Myocyte (in vitro differentiated cells): ENCODE measurements at places on chromosomes 7 and 10.

- no peak for DNase-seq
Measured at GRCh38 chr10:73634421-73634820, 6.9 kb downstream of the MYOZ1 start.

DNA sequence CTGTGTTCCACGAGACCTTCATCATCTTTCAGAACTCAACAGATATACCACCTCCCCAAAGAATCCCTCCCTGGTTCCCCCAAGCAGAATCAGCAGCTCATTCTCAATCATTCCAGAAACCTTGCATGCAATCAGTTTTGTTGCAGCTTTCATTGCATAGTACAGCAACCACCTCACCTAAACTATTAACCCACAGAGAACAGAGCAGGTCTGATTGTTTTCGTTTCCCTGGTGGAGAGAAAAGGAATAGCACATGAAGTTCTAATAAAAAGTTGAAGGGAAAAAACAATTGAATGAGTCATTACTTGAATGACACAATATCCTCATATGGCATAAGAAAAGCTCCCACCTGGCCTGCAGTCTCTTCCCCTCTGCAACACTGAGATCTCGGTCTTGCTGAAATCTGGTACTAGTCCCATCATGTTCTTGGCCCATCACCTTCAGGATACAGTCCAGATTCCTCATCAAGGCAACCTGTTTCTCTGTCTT, 147.1 kb upstream of the GDF10 start:
- no peak for DNase-seq

GRCh38 chr7:143322760-143323633, 7.1 kb downstream of the CLCN1 start:
- no peak for DNase-seq

DNA sequence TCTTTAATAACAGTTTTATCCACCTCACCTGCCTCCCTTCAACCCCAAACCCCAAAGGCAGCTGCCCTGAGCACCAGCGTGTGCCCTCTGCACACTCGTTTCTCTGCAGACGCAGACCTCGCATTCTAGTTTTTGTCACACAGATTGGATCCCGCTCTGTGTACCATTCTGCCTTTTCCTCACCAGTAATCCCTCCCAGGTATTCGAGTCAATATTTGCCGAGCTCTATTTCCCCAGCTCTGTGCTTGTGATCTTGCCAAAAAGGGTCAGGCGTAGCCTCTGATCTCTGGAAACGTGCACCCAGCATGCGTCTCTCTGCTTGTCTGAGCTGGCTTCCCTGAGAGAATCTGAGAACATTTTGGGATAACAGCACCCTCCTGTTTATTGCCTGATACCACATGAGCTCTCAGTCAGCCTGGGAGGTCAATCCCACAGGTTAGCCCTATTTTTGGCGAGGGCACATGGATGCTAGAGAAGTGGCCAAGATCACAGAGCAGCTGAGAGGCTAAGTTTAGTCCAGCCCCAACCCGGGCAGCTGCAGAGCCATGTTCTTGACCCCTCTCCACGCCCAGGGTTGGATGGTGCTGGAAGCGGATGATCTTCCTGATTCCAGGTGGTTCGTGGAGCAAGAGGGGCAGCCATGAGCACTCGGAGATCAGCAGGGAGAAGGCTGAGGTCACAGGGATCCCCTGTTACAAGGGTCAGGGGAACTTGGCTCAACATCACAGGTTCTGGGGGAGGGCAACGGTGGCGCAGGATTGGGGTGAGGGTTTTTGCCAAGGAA, 29.1 kb downstream of the FOXL3 start:
- DNase-seq = peak; percentile 97

GRCh38 chr10:99975942-99976809, 33.6 kb downstream of the DNMBP start:
- peak; percentile 73 for DNase-seq

GRCh38 chr10:119005362-119006043, 24.0 kb upstream of the NANOS1 start:
- DNase-seq = no peak

- no peak for DNase-seq
Measured at GRCh38 chr10:36636285-36636839, 489.0 kb upstream of the ANKRD30A start.

DNA sequence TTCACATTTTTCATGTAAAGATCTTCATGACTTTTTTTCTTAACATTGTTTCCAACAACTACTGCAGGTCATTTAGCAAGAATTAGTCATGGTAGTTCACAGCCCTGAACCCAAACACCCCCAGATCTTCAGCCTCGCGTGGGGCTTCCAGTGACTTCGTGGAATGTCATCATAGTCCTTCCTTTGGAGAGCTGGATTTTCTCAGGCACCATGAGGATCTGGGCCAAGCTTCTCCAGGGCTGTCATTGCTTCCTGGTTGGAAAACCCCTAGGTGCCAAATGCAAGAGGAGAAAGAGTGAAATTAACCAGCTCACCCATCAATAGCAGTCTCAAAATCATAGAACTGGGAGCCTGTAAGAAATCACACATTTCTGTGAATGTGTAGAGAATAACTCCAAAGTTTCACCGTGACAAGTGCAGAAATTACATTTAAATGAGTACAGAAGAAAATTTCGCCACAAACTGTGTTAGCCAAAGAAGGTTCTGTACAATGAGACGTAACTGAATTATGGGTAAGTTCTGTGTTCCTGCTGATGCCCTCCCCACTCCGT, 175.4 kb downstream of the CELF2 start:
- DNase-seq = no peak

GRCh38 chr7:112238852-112239610, 32.5 kb downstream of the ZNF277 start:
- peak; percentile 17 for DNase-seq

- no peak for DNase-seq
Measured at GRCh38 chr10:1604246-1604645, 133.1 kb downstream of the ADARB2 start.

DNA sequence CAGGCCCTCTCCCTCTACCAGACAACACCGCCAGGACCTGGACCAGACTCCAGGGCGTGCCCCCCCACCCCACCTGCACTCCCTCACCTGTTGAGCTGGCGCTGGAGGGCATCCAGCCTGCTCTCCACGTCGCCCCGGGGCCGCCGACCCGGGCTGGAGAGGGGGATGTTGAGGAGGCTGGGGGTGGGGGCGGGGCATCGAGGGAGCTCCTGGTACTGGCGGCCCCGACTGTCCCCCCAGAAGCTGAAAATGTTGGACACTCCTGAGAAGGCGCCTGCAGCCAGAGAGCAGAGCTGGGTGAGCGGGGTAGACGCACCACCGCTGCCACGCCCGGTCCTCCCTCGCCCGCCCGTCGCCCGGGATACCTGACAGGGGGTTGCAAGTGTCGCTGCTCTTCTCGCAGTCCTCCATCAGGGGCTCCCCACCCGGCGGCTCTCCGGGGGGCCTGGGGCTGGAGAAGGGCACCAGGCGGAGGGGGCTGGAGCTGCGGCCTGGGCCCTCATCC, 30.8 kb downstream of the KCNH2 start:
- DNase-seq = no peak

- no peak for DNase-seq
Measured at GRCh38 chr10:12022580-12023257, 19.9 kb downstream of the UPF2 start.

GRCh38 chr10:16646181-16647059, 124.7 kb upstream of the C1QL3 start:
- peak; percentile 71 for DNase-seq

DNA sequence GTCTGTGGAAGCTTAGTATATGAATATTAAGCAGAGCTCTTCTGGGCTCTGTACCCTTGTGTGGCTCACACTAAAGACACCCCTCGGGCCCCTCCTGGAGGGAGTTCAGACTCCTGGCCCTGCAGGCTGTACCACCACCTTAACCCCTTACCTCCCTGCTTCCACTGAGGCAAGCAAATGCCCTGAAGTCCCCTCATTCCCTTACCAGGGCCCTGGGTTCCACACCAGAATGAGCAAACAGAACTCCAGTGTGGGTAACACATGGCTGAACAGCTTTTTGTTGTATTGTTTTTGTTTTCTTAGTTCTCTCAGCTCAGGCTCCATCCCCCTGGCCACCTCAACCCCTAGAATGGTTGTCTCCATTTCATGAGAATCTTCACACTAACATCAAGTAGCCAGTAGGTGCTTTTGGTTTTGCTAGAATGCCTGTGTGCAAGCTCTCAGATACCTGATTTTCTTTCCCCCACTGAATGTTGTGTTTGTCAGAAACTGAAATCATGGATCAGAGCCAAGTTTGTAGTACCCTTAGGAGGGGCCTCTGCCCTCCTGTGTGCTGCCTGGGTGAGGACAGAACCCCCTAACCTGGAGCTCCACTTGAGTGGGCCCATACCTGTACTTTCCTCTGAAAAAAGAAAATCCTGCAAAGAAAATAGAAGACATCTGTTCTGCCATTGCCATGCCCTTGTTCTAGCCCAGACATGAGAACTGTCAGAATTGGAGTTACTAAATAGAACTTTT, 2.8 kb upstream of the WAPL start:
- DNase-seq = no peak

- DNase-seq = peak; percentile 70
Measured at GRCh38 chr10:12448729-12449391, 99.5 kb downstream of the CAMK1D start.

GRCh38 chr10:5168897-5169420, 16.0 kb downstream of the AKR1C8 start:
- no peak for DNase-seq

DNA sequence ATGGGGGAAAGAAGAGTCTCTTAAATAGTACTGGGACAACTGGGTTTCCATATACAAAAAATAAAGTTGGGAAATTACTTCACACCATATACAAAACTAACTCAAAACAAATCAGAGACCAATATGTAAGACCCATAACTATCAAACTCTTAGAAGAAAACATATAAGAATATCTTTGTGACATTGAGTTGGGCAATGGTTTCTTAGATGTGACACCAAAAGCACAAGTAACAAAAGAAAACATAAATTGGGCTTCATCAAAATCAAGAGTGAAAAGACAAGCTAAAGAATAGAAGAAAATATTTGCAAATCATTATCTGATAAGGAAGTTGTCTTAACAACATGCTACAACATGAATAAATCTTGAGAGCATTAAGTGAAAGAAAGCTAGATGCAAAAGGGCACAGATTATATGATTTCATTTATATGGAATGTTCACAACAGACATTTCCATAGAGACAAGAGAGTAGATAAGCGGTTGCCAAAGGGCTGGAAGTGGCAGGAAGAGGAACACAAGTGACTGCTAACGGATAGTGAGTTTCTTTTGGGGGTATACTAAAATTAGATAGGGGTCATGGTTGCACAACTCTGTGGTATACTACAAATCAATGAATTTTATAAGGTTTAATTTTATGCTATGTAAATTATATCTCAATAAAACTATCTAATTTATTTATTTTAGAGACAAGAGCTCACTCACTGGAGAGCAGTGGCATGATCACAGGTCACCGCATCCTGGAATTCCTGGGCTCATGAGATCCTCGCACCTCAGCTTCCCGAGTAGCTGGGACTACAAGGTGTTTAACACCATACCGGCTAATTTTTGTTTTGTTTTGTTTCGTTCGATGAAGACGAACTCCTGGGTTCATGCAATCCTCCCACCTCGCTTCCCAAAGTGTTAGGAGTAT, 35.4 kb downstream of the JMJD1C start:
- DNase-seq = peak; percentile 26

DNA sequence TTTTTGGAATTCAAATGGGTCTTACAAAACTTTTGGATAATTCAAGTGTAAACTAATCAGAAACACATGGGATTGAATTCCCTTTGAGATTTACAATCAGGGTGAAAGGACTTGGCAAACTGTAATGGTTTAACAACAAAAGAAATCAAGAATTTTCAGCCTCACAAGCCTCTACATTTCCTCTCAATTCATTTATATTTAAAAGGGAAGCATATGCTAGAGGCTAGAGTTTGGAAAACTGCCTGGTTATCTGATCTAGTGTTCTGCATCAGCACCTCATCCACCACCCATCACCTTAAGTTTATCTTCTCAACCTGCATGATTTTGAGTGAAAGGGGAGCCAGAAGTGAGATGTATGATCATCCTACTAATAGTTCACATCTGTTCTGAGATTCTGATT, 120.7 kb downstream of the TES start:
- no peak for DNase-seq

- no peak for DNase-seq
Measured at GRCh38 chr7:37323966-37324365, 124.7 kb downstream of the ELMO1 start.

- DNase-seq = no peak
Measured at GRCh38 chr7:146878901-146879300, 762.3 kb downstream of the CNTNAP2 start.

DNA sequence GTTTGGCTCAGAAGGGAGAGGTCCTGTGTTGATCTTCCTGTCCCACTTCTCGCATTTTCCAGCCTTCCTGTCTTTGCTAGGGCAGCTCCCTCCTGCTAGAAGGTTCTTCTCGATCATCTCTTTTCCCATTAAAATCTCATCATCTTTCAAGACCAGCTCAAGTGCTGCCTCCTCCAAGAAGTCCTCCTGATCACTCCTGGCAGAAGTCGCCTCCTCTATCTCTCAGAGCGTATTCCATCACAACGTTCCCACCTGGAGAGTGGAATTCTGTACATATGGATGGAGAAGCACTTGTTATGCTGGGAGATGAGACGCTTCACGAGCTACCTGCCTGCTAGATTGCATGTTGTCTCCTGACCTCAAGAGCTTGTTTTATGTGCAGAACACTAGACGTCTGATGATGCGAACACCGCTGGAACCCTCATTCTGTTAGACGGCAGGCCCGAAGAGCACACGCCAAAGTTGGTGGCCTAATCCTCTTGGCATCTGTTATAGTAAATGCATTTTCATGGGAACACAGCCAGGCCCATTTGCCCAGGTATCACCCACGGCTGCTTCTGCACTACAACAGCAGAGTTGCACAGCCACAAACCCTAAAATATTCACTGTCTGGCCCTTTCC, 68.0 kb upstream of the INSIG1 start:
- DNase-seq = no peak

DNA sequence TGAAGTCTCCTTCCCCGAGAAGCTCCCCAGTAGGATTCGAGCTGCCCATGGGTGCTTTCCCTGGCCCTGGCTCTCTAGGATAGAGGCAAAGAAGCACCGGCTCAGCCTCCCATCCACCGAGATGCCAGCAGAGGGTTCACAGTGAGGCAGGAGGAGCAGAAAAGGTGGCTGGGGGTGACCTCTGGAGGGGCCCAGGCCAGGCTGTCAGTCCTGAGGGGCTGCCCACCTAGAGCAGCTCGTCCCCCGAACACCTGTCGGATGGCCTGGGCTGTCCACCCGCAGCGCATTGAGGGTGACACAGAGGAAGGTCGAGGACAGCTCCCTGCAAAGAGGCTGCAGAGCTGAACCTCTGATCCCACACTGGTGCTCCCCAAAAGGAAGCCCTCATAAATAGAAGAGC, 167.2 kb upstream of the PPP2R2D start:
- no peak for DNase-seq

GRCh38 chr7:102898532-102898859, 14.3 kb upstream of the LRRC17 start:
- no peak for DNase-seq

DNA sequence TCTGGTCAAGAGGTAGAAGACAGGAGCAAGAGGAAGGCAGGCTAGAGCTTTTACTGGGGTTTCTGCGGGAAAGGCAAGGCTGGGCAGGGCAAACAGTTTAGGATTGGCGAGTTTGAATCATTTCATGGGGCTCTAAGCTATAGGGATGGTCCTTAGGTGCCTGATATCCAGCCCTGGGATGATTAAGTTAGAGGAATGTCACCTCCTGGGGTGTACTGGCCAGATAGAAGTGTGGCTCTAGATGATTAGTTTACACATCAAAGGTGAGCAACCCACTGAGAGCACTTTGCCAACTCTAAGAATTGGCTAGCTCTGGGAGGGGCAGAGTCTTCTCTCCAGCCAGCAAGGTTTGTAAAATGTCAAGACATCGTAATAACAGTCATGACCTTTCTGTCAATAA, 52.4 kb downstream of the ZNF365 start:
- no peak for DNase-seq

GRCh38 chr10:124409696-124410095, 9.0 kb downstream of the OAT start:
- DNase-seq = no peak

GRCh38 chr7:56092789-56093531, at the start of gene PHKG1:
Gene PHKG1 (minus strand): TSS chr7:56092952. CDS start chr7:56088941, 4,011 bp downstream.
- peak; percentile 98 for DNase-seq
